ENCODE measurements at places on chromosomes 3 and 15.

GRCh38 chr3:195063581-195064193, 207.3 kb downstream of the XXYLT1 start:
- DNase-seq: no peak

DNA sequence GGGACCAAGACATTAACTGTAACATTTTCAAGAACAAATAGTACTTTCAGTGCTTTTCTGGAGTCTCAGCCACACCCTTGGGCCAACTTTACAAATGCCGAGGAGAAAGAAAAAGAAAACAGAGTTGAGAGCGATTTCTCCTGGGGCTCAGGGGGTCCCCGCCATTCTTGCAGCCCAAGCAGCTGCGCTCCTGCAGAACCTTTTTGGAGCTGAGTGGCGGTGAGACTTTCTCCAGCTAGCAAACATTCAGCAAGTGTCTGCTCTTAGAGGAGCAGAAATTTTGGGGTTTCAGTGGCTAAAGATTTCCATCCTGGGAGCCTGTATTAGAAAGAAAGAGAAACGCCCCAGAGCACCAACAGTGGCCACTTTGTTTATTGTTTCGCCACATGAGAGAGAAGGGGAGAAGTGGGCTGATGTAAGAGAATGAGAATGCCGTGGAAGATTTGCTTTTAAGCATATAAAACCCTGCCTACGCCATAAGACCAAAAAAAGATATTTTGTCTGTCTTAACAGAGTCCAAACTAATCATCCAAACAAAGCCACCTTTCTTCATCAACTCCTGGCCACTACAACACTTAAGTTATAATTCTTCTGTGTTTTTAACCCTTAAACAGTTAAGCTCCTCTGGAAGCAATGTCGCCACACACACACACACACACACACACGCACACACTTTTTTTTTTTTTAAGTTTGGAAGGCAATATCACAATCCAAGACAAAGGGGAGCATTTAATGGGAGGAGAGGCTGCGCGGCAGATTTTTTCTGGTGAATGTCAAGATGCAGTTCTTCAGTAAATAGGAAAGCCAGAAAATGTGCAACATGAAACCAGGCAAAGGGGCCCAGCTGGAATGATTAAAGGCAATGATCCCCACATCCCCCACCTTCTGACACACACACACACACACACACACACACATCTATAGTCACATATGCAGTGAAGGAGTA, 19.2 kb downstream of the EID1 start:
- DNase-seq: no peak

GRCh38 chr3:26839001-26839400, 216.4 kb downstream of the LRRC3B start:
- no peak for DNase-seq

DNA sequence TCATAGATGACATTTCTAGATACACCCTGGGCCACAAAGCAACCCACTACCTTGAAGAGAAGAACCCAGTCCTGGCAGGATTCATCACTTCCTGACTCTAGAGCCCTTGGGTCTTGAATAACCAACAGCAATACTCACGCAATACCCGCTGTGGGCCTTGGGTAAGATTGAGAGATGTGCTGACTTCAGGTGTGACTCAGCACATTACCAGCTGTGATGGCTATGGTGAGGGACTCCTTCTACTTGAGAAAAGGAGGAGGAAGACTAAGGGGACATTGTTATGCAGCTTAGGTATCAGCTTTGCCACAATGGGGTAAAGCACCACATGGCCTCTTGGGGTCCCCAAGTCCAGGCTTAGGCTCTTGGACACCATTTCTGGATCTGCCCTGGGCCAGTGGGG, 14.9 kb downstream of the C3orf33 start:
- no peak for DNase-seq

DNA sequence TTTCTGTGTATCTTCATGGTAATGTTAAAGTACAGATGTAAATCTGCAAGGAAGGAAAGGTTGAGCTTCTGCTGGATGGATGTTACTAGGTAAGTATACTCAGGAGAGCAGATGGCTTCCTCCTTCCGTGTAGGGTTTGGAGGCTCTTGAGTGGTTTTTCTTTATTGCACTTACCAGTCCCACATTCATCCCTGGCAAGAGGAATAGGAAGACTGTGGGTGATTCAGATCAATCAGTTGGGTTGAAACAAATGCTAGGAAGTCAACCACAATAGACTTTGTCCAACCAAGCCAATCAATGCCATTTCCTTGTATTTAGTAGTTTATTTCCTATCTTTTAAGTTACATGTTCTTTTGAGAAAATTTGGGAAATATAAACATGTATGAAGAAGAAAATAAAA, 26.6 kb downstream of the MYZAP start:
- no peak for DNase-seq

- DNase-seq: no peak
Measured at GRCh38 chr3:34284959-34285826, 486.8 kb downstream of the PDCD6IP start.

DNA sequence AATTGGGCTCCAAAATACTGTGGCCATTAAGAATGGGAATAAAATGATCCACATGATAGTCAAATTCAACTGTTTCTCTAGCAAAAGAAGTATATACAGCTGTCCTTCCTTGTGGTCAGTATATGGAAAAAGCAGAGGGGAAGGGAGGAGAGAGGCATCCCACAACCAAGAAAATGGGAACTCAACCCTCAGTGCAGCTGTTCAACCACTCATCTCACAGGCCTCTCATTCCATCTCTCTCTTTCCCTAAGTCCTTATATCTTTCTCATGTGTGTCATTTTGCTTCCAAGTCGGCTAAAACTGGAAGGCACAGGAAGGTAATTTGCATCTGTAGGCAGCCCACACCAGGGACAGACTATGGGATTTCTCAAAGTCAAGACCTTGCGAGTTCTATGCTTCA, 27.5 kb downstream of the AVEN start:
- no peak for DNase-seq

GRCh38 chr3:44076221-44076829, 165.4 kb upstream of the TOPAZ1 start:
- no peak for DNase-seq

DNA sequence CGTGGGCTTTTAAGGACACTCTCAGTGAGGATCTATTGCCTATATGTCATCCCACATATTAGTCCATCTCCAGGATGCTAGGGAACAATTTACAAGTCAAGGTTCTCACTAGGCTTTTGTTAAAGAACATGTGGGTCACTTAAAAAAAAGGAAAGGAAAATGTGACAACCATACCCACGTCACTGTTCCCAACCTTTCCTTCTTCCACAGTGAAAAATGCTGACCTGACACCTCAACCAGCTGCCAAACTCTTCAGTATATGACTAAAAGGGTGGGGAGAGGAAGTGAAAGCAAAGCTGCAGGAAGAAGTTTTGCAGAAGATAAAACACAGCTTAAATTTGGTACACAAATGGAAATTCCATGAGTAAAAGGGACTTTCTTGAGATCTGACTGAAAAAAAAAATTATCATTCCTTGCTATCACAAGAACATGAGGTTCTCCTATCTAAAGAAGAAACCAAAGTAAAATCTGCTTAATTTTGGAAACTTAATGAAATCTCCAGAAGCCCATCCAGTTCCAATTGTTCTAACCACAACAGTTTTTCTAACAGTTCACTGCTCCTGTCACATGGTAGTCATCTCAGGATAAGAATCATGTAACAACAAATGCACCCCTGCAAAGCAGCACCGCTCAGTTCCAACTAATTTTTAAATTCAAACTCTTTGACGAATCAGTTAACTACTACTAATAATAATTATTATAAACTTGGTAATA, 117.0 kb upstream of the TSPAN3 start:
- DNase-seq: no peak

DNA sequence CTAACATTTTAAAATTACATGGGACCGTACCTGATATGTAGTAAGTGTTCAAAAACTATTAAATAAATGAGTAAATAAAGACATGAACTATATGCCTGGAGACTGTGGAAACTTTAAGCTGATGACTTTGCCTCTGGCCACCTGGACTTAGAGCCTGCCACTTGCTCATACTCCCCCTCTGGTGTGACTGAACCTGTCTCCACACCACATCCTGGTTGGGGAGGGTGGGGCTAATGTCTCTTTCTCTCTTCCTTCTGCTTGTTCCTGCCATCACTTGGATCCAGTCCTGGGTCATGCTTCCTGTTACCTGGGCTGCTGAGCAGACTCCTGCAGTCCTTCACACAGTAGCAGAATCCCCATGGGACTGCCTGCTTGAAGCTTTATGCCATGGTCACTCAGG, 8.2 kb upstream of the TMEM158 start:
- no peak for DNase-seq

DNA sequence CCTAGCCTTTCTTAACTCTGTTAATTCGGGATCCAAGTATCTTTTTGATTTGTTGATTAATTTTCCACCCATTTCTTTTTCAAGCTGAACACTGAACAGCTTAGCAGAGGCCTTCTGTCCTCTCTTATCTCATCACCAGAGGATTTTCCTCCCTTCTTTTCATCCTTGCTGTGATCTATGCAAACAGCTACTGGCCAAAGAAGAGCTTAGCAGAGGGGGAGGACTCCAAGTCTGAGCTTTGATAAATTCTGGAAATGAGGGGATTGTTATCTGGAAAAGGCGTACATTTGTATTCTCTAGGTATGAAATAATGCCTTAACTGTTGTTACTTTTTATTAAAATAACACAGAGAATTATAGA, 13.4 kb downstream of the DZIP3 start:
- DNase-seq: no peak

GRCh38 chr3:145483992-145484391, 677.0 kb downstream of the PLOD2 start:
- no peak for DNase-seq

DNA sequence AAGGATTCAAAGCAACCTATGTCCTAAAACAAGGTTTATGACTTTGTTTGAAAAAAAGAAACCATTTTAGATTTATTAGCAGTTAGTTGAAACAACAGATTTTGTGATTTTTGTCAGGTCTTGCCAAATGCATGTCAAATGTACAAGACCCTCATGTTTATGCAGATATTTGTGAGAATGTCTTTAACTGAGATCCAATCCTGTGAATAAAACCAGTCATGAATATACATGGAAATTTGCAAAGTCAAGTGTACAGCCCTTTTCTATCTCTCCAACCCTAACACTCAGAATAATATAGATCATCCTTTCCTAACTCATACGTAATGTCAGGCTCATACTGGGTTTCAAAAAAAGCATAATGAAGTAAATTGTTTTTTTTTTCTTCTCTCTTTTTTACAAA, 76.4 kb downstream of the DUT start:
- DNase-seq: no peak

GRCh38 chr3:22231061-22231460, 480.1 kb upstream of the ZNF385D start:
- no peak for DNase-seq

- DNase-seq: no peak
Measured at GRCh38 chr3:152147748-152148147, 121.0 kb upstream of the MBNL1 start.

- DNase-seq: no peak
Measured at GRCh38 chr3:131435000-131435399, 53.4 kb downstream of the NUDT16 start.

- DNase-seq: no peak
Measured at GRCh38 chr3:117611211-117611610, 901.6 kb downstream of the TUSC7 start.

- DNase-seq: no peak
Measured at GRCh38 chr3:36943601-36944000, 1.3 kb downstream of the TRANK1 start.

DNA sequence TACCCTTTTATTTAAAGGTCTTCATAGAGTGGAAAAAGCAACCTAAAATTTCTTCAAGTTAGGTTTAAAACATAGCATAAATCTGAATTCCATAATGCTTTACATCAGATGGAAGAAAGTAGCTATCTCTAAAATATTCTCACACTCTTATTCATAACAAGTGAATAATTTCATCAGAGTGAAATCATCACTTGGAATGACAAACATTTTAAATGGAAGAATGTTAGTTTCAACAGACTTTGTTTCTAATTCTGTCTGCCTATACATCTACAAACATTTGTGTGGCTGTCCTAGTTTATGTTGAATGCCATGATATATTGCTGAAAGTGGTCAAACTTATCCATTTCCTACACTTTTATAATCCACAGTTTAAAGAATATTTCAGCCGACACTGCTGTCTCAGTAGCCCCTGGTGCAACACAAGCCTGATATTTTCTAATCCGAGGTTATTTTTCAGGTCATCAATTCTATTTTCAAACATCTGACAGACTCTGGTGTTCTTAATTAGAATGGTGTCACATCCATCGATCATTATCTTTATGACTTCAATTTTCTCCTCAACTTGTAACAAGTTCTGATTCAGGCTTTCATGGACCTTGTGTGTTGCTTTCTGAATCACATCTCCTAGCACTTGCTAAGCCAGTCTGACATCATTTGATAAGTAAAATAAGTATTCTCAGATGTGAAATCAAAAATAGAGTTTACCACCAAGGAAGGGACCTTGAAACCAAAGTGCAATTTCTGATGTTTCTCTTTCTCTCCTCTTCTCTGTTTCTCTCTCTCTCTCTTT, 17.1 kb upstream of the CNTN3 start:
- DNase-seq: no peak

DNA sequence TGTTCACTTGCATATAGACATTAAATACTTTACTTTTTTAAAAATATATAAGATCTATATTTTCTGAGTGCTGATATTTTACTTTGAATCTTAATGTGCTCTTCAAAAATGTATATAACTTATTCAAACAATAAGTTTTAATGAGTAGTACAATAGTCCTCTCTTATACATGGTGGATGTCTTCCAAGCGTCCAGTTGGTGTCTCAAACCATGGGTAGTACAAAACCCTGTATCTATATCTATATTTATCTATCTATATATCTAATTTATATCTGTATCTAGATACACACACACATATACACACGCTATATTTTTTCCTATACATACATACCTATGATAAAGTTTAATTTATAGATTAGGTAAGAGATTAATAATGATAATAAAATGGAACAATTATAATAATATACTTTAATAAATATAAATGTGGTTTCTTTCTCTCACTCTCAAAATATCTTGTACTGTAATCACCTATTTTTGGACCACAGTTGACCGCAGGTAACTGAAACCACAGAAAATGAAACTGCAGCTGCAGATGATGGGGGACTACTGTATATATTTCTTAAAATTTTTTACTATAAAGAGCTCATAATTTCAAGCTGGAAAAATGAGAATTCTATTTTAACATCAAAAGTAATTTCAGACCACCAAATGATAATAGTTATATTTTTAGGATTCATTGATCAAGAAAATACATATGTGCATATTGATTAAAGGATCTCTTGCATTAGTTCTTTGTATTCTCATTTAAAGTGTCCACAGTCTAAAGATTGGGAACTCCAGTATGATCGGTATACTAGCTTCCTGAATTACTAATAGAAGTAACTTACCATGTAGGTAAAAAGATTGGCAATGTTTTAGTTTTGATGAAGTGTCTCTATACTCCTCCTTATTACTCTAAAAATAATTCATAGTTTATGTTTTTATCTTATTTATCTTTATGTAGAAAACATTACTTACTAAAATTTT, 215.1 kb upstream of the MLF1 start:
- no peak for DNase-seq

GRCh38 chr3:157282261-157283191, 122.6 kb upstream of the CCNL1 start:
- DNase-seq: no peak

GRCh38 chr3:180743813-180744590, 64.7 kb upstream of the CCDC39 start:
- DNase-seq: no peak
